Midbrain (tissue), 1 donor: ENCODE measurements at places on chromosomes 13 and 19.

DNA sequence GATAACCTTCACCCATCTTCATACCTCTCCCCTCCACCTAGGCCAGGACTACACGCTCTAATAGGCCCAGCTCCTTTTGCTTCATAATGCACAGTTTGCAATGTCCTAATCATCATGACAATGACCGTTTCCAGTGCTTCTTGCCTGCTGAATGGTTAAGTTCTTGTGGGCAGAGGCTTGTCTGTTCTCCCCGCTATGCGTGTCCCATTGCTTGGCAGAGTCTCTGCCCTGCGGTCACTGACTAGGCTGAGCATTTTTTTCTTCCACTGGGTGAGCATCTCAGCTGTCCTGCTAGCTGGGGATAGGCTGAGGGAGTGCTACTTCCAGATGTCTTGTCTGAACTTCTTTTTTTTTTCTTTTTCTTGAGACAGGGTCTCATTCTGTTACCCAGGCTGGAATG is 314.7 kb downstream of the UQCRFS1 start:
- no peak for DNase-seq

- DNase-seq: no peak
These were observed 776 bp upstream of the LENG1 start for GRCh38 chr19:54160182-54160811.

- no peak for DNase-seq
These were observed 50.4 kb downstream of the SACS start for GRCh38 chr13:23383151-23383550.

DNA sequence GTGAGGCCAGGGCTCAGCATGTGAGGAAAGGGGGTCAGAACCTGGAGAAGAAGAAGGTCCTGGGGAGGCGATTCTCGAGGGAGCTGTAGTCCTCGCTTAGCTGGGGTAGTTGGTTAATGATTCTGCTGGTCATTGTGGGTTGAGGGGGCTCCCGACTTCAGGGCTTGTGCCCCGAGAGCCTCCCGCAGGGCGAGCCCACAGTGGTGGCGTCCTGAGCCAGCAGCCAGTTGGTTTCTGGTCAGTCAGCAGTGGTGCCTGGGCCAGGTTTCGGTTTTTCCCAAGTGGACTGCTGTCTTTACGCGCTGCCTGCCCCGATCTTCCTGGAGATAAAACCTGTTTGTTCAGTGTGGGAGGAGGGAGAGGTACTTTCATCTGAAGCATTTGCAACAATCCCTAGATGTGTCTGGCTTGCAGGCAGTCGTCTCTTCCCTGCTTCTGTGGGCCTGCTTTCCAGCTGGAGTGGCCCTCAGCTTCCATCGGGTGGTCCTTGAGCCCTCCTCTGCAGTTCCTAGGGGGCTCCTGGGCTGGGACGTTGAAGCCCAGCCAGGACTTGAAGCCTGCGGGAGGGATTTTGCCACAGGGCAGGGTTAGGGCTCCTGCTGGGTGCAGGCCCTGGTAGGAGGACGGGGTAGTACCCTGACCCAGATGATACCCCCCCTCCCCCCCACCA is 3.2 kb downstream of the PTBP1 start:
- DNase-seq: no peak

- no peak for DNase-seq
These were observed 5.7 kb upstream of the ATF5 start for GRCh38 chr19:49923055-49924003.

GRCh38 chr19:33246709-33247440 is 21.2 kb upstream of the SLC7A10 start:
- DNase-seq: no peak

DNA sequence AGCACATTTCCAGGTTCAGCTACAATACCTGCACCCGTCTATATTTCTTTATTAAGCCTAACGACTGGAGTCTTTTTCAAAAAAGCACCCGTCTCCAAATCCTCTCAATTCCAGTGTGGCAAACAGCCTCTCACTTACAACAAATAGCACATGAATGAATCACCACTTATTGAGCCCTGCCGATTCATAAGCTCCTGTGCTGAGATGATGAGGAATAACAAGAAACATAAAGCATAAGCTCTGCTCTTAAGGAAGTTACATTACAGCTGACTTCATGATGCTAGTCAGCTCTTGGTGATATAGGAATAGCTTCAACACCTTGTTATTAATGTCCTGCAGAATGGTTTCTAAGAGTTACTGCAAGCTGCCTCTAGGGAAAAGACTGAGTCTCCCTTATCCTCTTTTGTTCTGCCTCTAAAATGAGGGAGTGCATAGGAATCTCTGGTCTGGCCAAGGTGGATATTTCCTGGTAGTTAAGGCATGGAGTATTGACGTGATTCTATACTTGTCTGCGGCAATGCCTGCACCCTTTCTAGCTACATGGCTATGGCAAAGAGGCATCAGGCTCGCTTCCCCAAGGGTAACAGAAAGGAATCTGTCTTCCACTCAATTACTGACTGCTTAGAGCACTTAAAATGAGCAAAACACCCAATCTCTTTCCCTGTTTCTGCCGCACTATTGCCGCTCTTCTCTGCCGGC is 195.7 kb downstream of the KLF12 start:
- DNase-seq: no peak

DNA sequence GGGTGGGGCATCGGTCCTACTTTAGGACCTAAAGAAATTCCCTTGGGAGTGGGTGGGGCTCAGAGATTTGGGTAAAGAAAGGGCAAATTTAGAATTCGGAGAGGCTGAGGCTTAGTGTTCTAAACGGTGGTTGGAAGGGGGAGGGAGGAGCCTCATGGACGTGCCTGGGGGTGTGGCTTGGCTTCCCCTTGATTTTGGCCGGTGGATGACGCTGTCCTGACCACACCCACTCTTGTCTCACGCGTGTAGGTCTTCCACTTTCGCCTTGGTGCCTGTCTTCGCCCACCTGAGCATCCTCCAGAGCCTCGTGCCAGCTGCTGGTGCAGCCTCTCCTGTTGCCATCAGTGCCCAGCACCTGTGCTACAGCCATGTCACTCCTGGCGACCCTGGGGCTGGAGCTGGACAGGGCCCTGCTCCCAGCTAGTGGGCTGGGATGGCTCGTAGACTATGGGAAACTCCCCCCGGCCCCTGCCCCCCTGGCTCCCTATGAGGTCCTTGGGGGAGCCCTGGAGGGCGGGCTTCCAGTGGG is 1.2 kb upstream of the NUP62 start:
- no peak for DNase-seq

GRCh38 chr19:33613620-33614000 is 8.1 kb upstream of the CHST8 start:
- DNase-seq: no peak

DNA sequence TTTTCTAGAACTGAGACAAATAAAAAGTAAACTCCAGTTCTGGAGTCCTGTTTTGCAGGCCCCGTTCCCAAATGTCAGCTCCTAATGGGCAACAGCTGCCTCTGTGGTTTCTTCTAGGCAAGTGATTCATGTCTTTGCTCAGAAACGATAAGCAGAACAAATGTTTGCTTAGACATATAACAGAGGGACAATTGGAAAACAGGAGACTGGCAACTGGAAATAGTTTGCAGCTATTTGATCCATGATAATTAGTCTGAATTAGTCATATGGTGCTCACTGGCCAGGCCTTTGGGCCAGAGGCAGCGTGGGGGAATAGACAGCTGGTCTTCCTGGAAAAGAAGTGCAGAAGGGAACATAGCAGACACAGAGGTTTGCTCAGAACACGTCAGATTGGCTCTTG is 29.2 kb upstream of the TSHZ3 start:
- DNase-seq: no peak

GRCh38 chr13:88085036-88085435 is 413.9 kb downstream of the SLITRK5 start:
- no peak for DNase-seq

DNA sequence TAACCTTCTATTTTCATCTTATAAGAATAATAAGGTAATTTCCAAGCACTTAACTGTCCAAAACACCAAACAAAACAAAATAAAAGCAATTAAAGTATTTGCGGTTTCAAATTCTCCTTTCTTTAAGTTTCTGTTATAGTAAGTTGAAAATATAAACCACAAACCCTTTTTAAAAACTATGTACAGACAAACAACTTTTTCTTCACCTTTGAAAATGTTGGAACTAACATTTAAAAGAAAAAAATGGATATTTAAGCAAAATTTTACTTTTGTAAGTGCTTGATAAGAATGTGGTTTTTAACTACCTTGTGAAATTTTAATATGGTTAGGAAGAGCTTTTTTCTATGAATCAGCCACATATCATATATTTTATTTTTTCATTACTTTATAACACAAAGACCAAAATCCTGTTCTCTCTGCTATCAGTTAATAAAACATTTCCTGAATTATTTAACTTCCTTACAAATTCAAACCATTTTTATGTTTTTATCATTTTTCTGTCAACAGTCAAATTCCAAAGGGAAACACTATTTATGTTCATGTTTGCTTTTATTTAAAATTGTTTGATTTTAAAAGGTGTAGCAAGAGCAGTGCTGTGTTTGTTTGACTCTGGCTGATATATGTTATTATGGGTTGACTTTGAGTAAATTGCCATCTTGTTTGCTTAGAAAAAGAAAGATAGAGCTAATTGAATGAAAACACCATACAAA is 554.1 kb upstream of the KLHL1 start:
- DNase-seq: no peak

GRCh38 chr19:32231691-32232090 is 113.7 kb upstream of the ZNF507 start:
- DNase-seq: no peak

DNA sequence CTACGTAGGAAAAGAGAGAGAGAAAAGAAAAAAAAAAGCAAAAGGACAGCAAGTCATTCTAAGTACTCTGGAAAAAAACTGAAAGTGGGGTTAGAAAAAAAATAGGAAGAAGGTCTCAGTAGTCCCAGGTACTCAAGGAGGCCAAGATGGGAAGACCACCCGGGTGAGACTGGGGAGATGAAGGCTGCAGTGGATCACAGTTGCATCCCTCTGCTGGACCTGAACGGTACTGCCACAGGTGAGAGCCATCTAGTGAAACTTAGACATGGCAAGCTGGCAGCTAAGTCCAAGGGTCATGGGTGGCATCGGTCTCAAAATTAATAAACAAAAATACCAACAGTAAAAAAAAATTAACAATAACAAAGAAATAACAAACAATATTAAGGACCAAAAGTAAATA is 41.0 kb upstream of the ZNF91 start:
- no peak for DNase-seq
